Activated T-cell treated with anti-CD3 and anti-CD28 coated beads, Interleukin-2, amount 50 U/mL, for 4 hours (primary cell): ENCODE measurements at places on chromosomes 16 and 17.

GRCh38 chr17:76537288-76537577, 276 bp downstream of the CYGB start:
- DNase-seq, result no peak

- peak; percentile 34 for DNase-seq
Measured at GRCh38 chr17:5468075-5468473, 708 bp downstream of the DHX33 start.

DNA sequence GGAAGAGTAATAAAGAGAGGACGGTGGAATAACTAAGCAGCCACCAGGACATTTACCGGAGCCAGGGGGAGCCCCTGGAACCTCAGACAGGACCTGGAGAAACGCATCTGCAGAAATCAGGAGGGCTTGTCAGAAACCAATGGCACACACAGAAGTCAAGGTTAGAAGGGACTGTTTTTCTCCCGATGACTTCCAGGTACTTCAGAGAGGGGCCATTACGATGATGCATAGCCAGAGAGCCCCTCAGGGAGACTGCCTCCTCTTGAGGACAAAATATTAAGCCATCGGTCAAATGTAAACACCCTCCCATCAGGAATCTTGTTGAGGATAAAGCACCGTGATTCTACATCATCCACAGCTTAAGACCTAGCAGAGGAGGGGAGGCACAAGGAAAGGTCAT, 333.6 kb upstream of the CDH5 start:
- no peak for DNase-seq

- DNase-seq, result no peak
Measured at GRCh38 chr16:12601290-12601900, 202.3 kb downstream of the CPPED1 start.

- no peak for DNase-seq
Measured at GRCh38 chr16:67598527-67598926, 36.2 kb downstream of the CTCF start.

DNA sequence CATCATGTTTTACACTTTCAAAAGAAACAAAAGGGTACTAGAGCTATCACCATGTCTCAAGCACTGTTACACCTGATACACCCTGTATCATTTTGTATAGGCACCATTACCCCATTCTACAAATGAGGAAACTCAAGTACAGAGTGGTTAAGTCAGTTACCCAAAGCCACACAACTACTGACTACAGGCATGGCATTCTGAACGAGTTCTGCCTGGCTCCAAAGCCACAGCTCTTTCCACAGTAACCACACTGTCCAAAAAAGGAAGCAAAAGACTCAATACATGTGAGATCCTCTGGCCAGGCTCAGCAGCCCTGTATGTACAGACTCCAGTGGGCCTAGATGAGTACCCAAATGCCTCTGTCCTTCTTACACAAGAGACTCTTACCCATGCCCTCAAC, 4.7 kb downstream of the DYNC1LI2 start:
- no peak for DNase-seq

DNA sequence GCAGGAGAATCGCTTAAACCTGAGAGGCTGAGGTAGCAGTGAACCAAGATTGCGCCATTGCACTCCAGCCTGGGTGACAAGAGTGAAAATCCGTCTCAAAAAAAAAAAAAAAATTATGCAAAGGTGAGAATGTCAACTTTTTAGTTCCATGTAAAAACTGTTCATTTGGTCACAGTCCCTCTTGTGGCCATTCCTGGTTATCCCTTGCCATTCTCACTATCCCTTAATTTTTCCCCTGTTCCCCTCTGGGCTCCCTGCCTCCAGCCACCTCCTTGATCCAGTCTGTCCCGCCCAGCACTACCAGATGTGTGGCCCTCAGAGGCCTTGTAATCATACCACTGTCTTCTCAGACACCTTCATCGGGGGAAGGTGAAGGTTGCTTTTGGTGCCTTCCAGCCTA, 23.4 kb downstream of the DCAF7 start:
- DNase-seq, result no peak

DNA sequence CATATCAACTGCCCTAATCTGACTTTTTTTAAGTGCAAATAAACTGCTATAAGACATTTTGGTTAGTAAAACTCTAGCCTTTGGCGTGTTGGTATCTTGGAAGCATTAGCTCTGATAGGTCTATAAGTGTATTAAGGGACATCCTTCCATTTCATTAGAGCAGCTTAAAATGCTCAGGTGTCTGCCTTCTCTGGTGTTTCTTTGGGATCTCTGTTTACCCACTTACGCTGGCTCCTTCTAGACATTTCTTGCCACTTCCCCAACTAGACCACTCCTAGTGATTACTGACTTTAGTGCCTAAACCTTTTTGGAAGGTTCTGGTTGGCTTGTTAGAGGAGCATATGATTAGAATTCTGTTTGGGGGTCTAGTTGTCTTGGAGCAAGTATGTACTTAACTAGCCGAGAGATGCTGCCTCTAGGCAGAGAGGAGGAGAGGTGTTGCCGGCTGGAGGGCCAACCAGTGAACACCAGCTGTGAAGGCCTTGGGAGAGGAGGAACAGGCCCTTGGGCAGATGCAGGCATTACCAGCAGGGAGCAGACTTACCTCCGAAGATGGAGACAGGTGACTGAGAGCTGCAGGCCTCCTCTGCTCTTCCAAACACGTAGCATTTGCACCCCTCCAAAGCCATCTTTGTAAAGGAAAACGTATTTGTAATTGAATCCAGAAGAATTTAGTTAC, 15.2 kb upstream of the CLEC18C start:
- DNase-seq, result no peak

- DNase-seq, result peak; percentile 100
Measured at GRCh38 chr16:15643048-15643945, at the start of gene MARF1. Gene MARF1 (minus strand): TSS chr16:15643154. CDS start chr16:15639233, 3,921 bp downstream.

- no peak for DNase-seq
Measured at GRCh38 chr16:1444730-1445517, 568 bp upstream of the CCDC154 start.

DNA sequence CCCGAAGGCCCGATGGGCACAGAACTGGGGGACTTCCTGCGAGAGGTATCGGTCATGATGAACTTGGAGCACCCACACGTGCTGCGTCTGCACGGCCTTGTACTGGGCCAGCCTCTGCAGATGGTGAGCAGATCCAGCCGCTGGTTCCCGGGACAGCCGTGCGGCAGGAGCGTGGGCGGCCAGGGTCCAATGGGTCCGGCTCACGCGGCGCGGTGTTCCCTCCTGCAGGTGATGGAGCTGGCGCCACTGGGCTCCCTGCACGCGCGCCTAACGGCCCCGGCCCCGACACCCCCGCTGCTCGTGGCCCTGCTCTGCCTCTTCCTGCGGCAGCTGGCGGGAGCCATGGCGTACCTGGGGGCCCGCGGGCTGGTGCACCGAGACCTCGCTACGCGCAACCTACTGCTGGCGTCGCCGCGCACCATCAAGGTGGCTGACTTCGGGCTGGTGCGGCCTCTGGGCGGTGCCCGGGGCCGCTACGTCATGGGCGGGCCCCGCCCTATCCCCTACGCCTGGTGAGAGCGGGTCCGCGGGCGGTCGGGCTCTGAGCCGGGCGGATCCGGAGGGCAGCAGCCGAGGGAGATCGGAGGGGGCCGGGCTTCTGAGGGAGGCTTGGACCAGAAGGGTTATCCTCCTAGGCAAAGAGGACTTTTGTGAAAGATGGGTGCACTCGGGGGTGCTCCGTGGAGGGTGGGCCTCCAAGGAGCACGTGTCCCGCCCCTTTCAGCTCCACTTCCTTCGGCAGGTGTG, 3.0 kb downstream of the TNK1 start:
- DNase-seq, result peak; percentile 71

- no peak for DNase-seq
Measured at GRCh38 chr17:304461-304860, 48.1 kb downstream of the RPH3AL start.

- DNase-seq, result no peak
Measured at GRCh38 chr16:83674931-83675535, 132.7 kb upstream of the HSBP1 start.

GRCh38 chr17:17090642-17091103, 48.4 kb downstream of the MPRIP start:
- no peak for DNase-seq

- no peak for DNase-seq
Measured at GRCh38 chr17:51362811-51363585, 102.7 kb downstream of the UTP18 start.

DNA sequence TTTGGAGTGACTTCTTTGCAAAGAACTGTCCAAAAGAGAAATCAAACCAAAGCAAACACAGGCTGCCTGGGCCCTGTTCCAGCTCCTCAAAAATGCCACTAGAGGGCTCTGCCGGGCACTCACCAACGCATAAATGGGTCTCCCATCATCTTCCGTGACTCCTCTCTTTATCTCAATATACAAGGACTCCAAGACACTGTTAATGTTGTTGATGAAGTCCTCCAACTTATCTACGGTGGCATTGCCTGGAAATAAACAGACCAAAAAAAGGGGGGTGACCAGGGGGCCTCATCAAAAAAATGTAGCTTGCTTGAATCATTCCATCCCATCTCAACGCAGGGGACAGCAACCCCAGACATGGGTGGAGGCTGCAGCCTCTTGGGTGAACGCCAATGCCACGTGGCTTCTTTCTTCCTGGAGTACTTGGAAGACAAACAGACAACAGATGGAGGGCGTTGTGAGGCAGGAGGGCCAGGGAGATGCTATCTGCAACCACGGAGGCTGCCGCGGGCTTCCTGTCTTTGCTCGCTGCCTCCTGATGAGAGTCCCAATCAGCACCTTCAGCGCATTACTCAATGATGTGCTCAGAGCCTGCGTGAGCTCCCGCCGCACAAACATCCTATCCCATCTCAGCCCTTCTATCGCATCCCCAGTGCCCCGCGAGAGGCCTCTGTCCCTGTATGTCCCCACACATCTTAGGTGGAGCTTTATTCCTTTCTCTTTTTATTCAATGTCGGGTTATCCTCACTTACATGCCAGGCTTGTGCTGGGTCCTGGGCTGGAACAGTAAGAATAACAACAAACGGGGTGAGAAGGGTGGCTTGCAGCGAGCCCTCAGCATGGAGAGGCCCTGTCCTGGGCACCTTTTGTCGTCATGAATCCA, 32.0 kb downstream of the KDM8 start:
- peak; percentile 79 for DNase-seq

DNA sequence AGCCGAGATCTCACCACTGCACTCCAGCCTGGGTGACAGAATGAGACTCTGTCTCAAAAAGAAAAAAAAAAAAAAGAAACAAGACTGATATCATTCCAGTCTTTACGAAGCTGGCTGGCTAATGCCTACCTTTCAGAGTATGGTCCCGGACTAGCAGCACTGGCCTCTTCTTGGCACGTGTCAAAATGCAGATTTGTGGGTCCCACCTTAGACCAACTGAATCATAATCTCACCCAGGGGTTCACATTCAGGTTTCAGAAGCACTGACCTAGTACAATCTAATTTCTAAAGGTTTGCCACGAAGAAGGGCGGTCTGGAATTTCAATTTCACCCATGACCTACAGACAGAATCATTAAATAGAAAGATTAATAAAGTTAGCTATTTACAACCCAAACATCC, 43.4 kb upstream of the GRIN2A start:
- no peak for DNase-seq

GRCh38 chr16:77850636-77851333, 62.4 kb downstream of the VAT1L start:
- DNase-seq, result no peak

DNA sequence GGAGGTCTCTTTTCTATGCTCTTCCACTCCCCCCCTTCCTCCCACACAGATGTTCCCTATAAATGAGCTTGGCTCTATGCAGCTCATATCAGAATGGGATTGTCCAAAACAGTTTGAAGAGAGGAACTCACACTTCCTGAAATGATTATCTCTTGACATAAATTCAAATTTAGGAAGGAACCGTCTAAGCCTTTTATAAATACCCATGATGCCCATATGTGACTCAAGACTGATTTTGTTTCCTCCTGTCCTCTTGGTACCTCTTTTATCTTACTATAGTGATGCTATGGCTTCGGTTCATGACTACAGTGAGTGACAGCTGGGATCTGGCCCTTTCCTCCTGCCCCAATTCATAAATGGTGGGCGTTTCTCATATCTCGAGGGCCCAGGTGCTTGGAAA, 16.6 kb upstream of the TERF2 start:
- no peak for DNase-seq

- DNase-seq, result no peak
Measured at GRCh38 chr16:1144476-1145382, 8.2 kb upstream of the CACNA1H start.

GRCh38 chr17:72022328-72023275, 98.2 kb upstream of the SOX9 start:
- no peak for DNase-seq

GRCh38 chr16:3577302-3577752, at the start of gene NLRC3:
Gene NLRC3 (minus strand): TSS chr16:3577403. CDS start chr16:3565036, 12,367 bp downstream.
- peak; percentile 23 for DNase-seq

GRCh38 chr16:27726621-27727261, 176.8 kb downstream of the KATNIP start:
- DNase-seq, result no peak

- DNase-seq, result peak; percentile 34
Measured at GRCh38 chr16:1188432-1189189, 35.7 kb downstream of the CACNA1H start.

DNA sequence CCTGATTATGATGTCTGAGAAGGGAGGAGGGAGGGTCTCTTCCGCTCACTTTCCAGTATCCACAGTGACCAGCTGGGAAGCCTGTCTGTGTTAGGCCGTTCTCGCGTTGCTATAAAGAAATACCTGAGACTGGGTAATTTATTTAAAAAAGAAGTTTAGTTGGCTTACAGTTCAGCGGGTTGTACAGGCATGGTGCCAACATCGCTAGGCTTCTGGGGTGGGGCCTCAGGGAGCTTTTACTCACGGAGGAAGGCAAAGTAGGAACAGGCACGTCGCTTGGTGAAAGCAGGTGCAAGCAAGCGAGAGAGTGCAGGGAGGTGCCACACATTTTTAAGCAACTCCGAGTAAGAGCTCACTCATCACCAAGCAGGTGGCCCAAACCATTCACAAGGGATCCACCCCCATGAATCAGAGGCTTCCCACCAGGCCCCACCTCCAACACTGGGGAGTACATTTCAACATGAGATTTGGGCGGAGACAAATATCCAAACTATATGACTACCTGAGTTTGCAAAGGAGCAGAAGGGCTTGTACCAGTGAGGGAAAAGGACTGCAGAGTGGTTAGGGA, 137.5 kb downstream of the CCDC182 start:
- no peak for DNase-seq

GRCh38 chr17:7216242-7217112, 3.2 kb downstream of the DLG4 start:
- DNase-seq, result no peak

GRCh38 chr17:66760324-66760723, 74.6 kb upstream of the CACNG5 start:
- DNase-seq, result no peak

- DNase-seq, result no peak
Measured at GRCh38 chr17:9241774-9242496, 220.6 kb downstream of the NTN1 start.

- no peak for DNase-seq
Measured at GRCh38 chr16:3968551-3968950, 88.0 kb upstream of the CREBBP start.
